H7 (cell line): ENCODE measurements at places on chromosomes 1 and 21. TPM values are rescaled to one million over a fixed set of nuclear protein-coding genes. Genes with fewer than 3 reads are reported as not detected.

DPT gene
- not detected in 2 replicates for total RNA-seq

ADAMTSL4 gene
- total RNA-seq = 4.2 and 8.1 TPM in 2 replicates

ST6GALNAC5 gene
- 11.6 and 15.7 TPM in 2 replicates for total RNA-seq

SLC6A9 gene
- total RNA-seq = 6.4 and 8.2 TPM in 2 replicates

GCLM gene
- 19.9 and 20.0 TPM in 2 replicates for total RNA-seq

MLLT11 gene
- 37.2 and 45.9 TPM in 2 replicates for total RNA-seq

OR10X1 gene
- total RNA-seq = not detected in 2 replicates

LRRIQ3 gene
- total RNA-seq = 0.42 and 0.96 TPM in 2 replicates

CCDC181 gene
- 0.80 and 1.7 TPM in 2 replicates for total RNA-seq

- peak; percentile 89 for DNase-seq
Observed at GRCh38 chr21:39867198-39867650, at the start of gene PCP4. Gene PCP4 (plus strand): TSS chr21:39867438. CDS start chr21:39867502, 64 bp downstream.

DNA sequence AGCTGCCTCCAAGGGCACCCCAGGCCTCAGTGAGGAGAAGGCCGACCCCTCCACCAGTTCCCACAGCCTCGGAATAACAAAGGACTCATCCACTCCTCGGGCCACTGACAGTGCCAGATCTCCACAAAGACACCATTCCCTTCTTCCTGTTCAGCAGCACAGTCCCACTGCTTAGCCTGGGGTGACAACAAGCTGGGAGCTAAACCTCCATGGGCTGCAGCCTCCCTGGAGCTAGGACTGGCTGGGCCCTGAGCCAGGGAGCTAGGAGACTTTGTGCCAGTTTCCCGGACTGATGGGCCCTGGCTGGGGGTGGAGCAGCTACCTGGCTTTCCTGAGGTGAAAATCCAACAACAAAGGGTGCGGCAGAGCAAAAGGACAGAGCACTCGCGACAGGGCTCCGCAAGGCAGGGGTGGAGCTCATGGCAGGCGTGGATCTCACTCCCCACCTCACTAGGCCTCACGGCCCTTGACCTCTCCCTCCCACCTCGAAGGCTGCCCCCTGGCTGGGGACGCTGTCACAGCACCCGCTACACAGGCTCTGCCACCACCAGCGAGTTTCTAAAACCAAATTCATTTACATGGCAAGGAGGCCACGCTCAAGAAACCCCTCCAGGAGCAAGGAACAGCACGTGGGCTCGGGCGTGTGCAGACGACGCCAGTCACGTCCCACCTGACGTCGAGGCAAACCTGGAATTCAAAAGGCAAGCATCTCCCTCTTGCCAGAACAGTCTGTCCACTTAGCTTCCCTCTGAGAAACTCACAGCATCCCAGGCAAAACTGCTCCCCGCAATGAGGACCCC is 13.8 kb downstream of the SLC35E2B start:
- peak; percentile 88 for DNase-seq

DNA sequence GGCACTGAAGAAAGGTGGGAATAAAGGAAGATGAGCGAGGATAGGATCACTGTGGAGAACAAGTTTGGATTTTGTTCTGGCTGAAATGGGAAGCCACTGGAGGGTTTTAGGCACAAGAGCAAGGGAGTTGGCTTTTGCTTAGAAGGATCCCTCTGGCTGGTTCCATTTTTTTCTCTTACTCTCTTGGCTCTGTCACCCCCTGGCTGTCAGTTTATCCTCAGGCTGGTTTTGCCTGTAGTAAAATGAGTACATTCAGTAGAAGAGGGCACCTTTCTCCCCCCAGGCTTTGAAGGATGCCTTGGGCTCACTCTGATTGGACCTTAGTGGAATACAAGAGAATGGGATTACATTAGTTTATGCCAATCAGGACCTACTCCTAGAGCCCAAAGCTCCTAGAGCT is 17.1 kb downstream of the CACHD1 start:
- DNase-seq = no peak

- peak; percentile 95 for DNase-seq
Observed at GRCh38 chr1:204258213-204259115, 44.7 kb upstream of the GOLT1A start.

DNA sequence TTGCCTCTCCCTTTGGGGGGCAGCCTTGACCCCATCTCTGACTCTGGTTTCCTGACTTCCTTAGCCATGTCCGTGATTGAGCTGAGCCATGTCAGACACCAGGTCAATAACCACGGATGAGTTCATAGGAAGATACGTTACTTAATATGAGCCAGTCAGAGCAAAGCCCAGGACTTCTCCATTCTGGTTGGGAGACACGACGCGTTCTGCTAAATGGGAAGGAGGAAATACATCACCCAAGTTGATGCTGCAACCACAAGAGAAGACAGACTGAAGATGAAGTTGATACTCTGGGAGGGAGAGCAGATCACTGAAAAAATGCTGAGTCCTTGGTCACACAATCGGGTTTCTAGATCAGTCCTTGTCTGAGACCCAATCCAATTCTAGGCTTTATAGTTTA is 90.9 kb downstream of the MATN1 start:
- DNase-seq = no peak

DNA sequence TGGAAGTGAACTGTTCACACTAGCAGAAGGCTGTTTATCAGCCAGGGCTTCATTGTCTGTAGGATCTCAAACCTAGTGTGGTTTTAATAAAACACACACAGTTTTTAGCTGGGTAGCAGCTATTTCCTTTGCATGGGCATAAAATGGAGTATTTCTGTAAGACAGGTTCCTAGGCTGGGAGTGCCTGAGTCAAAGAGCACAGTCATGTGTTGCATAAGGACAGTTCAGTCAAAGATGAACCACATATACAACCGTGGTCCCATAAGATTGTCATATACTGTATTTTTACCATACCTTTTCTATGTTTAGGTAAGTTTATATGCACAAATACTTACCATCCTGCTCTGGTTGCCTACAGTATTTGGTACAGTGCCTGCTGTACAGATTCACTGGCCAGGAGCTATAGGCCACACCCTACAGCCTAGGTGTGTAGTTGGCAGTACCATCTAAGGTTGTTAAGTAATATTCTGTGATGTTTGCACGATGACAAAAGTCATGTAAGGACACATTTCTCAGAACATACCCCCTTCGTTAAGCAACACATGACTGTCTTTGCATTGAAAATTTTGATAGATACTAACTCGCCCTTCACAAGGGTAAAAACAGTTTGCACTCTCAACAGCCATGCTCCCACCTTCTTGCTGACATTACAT is 17.2 kb downstream of the LGALS8 start:
- DNase-seq = no peak

- DNase-seq = no peak
Observed at GRCh38 chr1:54885237-54885679, 1.7 kb downstream of the DHCR24 start.

DNA sequence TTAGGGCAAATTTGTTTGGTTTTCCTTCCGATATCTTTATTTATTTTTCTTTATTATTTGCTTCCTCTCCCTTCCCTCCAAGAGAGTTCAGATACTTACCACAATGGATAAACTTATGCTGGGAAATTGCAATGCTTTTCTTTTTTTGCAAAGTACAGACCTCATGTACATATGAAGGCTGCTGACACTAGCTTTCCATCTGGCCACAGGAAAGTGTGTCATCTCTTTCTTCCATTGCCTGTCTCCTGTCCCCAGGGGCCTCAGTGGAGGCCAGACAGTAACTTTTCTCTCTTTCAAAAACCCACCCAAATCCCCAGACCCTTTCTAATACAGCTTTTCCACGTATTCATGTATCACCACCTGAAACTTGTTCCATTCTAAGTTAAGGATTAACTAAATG is 73.9 kb downstream of the ST6GALNAC3 start:
- no peak for DNase-seq

GRCh38 chr21:29078869-29079767 is 5.7 kb upstream of the CCT8 start:
- DNase-seq = no peak

DNA sequence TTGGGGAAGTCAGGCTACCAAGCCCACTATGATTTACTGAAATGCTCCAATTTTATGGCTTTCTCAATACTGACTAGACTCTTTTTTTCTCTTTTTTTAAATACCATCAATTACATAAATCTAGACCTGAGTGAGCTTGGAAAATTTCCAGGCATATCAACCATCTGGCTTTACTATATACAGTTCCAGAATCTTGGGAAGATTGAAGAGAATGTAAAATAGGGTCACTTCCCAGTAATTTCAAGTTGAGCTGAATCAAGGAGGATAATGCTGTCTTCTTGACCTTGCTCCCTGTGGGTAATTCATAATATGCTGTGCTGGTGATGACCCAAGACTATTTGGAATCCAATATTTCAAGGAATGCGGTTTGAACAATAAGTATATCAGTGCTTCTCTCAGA is 108.1 kb downstream of the MAP3K21 start:
- DNase-seq = no peak
